ENCODE measurements at places on chromosomes 5 and 9. TPM values are rescaled to one million over a fixed set of nuclear protein-coding genes. Genes with fewer than 3 reads are reported as not detected.

Gene ARRDC1
- 156 TPM for total RNA-seq

DNA sequence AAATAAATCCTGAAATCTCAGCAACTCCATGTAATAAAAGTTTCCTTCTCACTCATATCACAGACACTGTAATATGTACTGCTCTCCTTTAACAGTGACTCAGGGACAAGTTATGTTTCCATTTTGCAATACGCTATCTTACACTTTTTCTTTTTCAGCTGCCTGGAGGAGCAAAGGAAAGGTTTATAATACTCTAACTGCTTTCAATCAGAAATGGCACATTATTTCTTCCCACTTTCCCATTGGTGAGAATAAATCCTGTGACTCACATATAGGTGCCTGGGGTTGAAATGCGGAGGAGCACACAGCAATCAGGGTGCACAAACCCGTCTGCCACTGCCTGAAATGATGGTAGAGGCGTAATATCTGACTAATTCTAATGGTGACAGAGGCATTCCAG lies 186.6 kb downstream of the HINT1 start:
- DNase-seq: no peak

DNA sequence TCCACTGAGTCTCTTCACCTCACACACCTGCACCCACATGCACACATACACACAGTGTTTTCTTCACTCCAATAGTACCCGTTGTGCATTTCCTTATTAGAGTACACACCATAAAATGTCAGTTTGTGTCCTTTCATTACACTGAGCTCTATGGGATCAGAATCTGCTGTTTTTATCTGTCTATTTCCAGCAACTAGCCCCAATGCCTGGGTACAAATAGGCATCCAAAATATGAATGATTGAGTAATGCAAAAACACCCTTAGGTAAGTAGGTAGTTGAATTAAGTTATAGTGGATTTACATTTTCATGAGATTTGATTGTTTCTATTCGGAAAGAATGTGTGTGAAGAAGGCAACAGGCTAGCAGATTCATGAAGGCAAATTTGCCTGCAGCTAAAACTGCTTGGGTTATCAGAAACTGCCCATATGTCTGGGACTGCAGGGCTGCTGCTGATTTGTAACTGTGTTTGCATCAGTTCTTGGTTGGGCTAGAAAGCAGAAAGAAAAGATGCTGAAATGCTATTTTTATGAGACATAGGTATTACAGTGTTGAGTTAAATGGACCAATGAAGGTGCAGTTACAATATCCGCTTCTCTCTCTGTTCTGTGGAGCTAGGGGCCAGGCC lies 26.9 kb downstream of the PPP3R2 start:
- DNase-seq: no peak

GRCh38 chr9:132597073-132597775 lies 14.8 kb downstream of the BARHL1 start:
- no peak for DNase-seq

- DNase-seq: no peak
Measured at GRCh38 chr5:95975703-95976102, 14.1 kb upstream of the ELL2 start.

DNA sequence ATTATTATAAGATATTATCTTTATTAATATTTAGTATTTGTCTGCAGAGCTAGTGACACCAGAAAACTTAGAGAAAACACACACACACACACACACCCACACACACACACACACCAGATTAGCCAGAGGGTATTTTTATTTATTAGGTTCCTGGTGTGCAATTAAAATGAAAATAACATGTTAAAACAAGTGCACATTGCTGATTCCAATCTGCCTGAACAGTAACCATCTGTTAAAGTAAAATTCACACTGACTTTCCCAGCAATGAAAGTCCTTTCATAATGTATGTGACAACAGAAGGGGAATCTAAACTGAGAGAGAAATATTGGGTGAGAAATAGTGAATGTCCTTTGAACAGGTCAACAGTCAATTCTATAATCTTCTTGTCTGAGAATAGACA lies 2323.5 kb upstream of the ACO1 start:
- DNase-seq: no peak

- DNase-seq: no peak
Measured at GRCh38 chr5:170785416-170785815, 1.9 kb downstream of the GABRP start.

DNA sequence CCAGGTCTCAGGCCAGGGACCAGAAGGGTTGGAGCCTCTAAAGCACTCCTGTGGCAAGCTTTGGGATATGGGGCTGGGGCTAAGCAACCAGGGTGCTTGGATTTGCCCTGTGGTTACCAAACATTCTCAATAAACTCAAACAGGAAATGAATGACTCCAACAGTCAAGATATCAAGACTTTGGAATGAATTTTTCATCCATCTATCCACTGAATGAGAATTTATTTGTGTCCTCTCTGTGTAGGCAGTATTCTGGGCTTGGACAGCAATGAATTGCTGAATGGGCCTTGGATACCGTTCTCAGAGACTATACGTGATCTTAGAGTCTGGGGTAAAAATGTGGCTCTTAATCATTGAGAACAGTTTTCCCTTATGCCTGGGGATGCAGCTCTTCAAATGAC lies 212.5 kb downstream of the DAB2IP start:
- no peak for DNase-seq

GRCh38 chr9:33517373-33517772 lies 6.7 kb upstream of the ANKRD18B start:
- no peak for DNase-seq

DNA sequence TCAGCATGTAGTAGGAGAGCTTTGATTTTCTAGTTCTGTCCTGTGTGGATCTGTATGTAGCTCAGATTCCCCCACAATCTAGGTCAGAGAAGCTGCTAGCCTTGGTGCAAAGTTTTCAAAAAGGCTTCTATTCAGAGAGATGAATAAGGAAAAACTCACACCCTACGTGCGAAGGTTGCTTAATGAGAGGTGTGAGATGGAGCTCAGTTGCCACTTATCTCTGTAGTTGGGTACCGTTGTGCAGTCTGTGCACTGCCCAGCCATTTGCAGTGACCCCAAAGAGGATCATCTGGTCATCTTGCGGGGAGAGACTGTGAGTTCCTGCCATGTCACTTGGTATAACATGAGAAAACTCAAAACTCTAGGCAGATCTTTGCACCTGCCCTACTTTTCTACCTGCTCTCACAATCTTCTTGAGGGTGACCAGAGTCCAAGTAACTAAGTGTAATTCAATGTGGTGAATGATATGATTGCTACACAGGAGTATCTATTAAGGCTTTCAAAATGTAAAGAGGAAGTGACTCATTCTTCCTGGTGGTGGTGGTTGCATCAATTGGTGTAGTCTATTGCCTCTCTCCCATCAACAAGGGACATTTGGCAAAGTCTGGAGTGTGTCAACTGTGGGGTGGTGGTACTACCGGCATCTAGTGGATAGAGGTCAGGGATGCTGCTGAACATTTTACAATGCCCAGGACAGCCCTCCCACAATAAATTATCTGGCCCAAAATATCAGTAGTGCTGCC lies 65.2 kb downstream of the TMC1 start:
- no peak for DNase-seq

- no peak for DNase-seq
Measured at GRCh38 chr5:39473156-39473775, 48.5 kb upstream of the DAB2 start.

DNA sequence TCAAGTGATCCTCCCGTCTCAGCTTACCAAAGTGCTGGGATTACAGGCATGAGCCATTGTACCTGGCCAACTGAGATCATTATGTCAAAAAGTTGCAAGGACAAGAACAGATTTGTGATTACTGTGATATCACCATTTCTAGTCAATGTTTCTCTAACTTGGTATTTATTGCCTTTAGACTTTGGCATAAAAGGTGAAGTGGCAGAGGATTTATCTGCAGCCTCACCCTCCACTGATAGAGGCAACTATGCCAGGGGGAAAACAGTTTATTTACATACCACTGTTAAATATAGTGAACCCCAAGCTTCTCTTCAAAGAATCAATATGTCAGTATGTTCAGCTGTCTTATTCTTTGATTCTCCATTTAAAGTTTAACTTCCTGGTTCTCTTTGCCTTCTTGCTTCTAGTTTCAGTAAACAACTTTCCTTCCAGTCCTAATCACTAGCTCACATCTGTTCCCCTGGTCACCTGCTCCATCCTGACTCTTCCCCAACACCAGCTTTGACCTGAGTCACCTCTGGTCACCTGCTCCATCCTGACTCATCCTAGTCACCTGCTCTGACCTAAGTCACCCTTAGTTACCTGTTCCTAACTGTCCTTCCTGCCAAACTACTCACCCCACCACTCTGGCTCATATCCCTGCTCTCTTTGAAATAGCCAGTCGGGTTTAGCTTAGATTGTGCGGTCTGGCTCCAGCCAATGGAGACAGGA lies 29.9 kb downstream of the SEMA6A start:
- no peak for DNase-seq
